IgD-negative memory B cell (primary cell): ENCODE measurements at places on chromosomes 12 and 14. TPM values are rescaled to one million over a fixed set of nuclear protein-coding genes. Genes with fewer than 3 reads are reported as not detected.

Gene AICDA
- polyA plus RNA-seq, result 2.1 TPM

Gene HVCN1
- 441 TPM for polyA plus RNA-seq

Gene GLI1
- 0.18 TPM for polyA plus RNA-seq

Gene MYF6
- polyA plus RNA-seq, result not detected

Gene MARS1
- polyA plus RNA-seq, result 76.6 TPM

Gene KRT75
- polyA plus RNA-seq, result not detected

Gene LRRC10
- not detected for polyA plus RNA-seq

Gene HNF1A
- polyA plus RNA-seq, result not detected

Gene DDX55
- polyA plus RNA-seq, result 23.5 TPM

Gene MIPOL1
- polyA plus RNA-seq, result not detected

Gene MYH6
- not detected for polyA plus RNA-seq

Gene GPR162
- not detected for polyA plus RNA-seq

Gene ULK1
- 1.6 TPM for polyA plus RNA-seq

Gene SERPINA5
- not detected for polyA plus RNA-seq

Gene ANKS1B
- polyA plus RNA-seq, result not detected

Gene GDF11
- 1.1 TPM for polyA plus RNA-seq

Gene NOPCHAP1
- 14.9 TPM for polyA plus RNA-seq

Gene PPP1R1A
- polyA plus RNA-seq, result not detected

Gene VIPAS39
- polyA plus RNA-seq, result 7.4 TPM

Gene HOXC6
- polyA plus RNA-seq, result not detected

Gene OR11G2
- polyA plus RNA-seq, result not detected

Gene RNASE3
- polyA plus RNA-seq, result not detected

Gene BRMS1L
- polyA plus RNA-seq, result 1.9 TPM

Gene SPTLC2
- 20.3 TPM for polyA plus RNA-seq

Gene PLCZ1
- polyA plus RNA-seq, result not detected

Gene ANP32D
- polyA plus RNA-seq, result not detected

Gene NYNRIN
- polyA plus RNA-seq, result not detected

Gene GALNT9
- polyA plus RNA-seq, result 1.5 TPM

Gene TSFM
- 27.1 TPM for polyA plus RNA-seq

Gene C12orf60
- polyA plus RNA-seq, result 0.70 TPM

Gene ZNF219
- 1.0 TPM for polyA plus RNA-seq

Gene POTEG
- not detected for polyA plus RNA-seq

Gene PAX9
- polyA plus RNA-seq, result not detected

Gene LUM
- not detected for polyA plus RNA-seq

Gene TMEM132C
- not detected for polyA plus RNA-seq

Gene PLEKHH1
- polyA plus RNA-seq, result not detected

Gene PLXNC1
- polyA plus RNA-seq, result 6.6 TPM

Gene SSTR1
- polyA plus RNA-seq, result not detected

Gene LRTM2
- not detected for polyA plus RNA-seq

Gene IPO4
- polyA plus RNA-seq, result 15.8 TPM

Gene IGF1
- polyA plus RNA-seq, result 5.1 TPM

Gene LRP1
- polyA plus RNA-seq, result 0.19 TPM
